ENCODE measurements at places on chromosomes 12 and 14.

GRCh38 chr12:6049992-6050391 is 74.5 kb downstream of the VWF start:
- DNase-seq, result no peak

DNA sequence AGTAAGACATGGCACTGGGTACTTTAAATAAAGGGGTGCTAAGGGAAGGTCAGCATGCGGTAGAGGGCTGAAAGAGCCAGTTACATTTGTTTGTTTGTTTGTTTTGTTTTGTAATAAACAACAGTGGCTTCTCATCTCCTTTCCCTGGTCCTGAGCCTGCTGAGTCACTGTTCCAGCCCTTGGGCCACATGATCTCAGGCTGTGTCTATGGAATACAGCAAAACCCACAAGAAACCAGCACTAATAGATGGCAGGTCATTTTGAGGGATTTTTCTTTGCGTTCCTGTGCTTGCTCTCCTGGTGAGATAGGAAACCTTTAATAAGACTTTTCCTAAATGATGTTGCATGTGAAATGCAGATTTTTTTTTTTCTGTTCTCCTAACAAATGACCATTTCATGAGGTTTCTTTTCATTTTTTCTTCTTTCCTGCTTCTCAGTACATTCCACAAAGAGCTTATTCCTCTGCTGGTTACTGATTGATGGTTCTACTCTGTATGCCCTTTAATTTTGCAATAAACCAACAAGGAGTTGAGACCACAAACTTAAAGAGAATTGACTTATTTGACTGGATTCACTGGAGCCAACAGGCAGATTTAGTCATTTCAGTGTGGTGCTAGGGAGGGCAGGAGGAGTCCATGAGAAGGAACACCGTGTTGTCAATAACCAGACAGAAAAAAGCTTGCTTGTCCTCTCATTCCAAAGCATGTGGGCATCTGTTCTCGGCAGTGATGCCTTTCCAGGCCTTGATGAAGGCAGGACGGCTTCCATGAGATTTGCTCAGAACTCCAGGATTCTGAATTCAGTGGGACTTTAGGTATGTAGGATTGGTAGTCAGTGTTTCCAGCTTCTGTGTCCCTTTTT is 459.2 kb downstream of the RAD51B start:
- no peak for DNase-seq

DNA sequence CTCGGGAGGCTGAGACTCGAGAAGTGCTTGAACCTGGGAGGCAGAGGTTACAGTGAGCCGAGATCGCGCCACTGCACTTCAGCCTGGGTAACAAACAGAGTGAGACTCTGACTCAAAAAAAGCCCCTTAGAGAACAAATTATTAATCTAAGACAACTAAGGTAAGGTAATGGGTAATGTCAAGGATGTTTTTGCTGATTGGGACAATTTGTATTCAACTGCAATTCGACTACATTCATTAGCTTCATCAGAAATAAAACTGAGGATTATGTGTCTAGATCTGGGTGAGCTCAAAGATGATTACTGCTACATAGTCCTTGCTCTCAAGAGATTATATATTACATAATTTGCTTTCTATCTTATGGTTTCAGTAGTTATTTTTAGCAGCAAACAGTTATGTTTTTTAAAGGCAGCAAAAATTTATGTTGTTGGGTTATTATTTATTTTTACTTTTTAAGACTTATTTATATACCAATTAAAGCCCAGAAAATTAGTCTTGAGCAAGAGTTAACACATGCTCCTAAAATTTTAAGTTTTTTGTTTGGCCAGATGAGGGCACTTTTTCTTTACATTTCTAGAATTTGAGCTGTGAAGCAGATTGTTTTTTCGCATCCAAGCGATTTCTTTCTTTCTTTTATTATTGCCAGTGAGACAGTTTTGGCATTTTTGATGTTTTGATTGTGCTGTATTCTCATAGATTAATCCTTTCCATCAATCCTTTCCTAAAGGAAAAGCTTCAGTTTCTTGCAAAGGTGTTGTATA is 52.3 kb downstream of the PLEKHA5 start:
- no peak for DNase-seq

DNA sequence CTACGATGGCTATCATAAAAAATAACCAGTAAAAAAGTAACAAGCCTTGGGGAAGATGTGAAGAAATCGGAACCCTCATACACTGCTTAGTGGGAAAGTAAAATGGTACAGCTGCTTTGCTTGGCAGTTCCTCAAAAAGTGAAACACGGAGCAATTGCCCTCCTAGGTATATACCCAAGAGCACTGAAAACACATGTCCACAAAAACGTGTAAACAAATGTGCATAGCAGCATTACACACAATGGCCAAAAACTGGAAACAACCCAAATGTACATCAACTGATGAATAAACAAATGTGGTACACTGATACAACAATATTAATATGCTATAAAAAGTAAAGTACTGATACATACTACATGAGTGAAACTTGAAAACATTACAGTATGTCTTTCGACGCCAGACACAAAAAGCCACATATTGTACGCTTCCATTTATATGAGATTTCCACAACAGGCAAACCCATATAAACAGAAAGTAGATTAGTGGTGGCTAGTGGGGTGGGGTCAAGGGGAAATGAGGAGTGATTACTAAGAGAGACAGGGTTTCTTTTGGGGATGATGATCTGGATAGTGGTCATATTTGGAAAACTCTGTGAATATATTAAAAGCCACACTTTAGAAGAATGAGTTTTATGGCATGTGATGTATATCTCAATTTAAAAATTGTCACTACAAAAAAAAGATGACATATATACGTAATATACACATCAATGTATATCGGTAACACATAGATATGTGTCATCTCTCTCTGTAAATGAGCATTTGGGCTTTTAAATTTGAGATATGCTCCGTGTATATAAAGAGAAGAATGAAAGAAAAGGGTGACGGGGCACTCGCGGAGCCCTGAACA is 996 bp downstream of the SLC41A2 start:
- no peak for DNase-seq

DNA sequence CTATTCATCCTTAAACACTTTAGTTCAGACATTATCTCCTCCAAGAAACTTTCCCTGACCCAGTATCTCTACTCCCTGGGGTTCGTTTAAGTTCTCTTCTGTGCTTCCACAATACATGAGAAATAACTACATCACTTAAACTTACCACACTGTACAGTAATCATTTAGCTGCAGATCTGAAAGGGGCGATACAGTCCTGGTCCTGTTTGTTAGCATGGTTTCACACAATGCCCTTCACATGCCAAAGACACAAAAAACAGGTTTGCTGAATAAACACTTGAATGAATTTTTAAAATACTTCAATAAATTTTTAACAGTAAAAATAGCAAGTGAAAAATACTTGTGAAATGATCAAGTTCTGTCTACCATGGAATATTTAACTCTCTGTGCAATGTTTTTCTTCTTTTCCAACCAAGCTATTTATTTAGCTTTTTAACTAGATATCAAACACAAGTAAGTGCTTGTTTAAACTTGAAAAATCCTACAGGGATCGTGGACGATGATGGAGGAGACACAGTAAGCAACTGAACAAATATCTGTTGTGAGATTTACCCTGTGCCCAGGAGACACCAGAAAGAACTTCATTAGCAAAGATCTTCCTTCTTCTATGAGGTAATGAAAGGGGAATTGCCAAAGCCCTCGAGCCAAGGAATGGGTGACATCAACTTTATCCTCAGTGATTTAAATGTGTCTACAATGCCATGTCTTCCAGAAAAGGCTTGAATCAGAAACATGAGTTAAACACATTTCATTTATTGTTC is 255.6 kb upstream of the GRIP1 start:
- DNase-seq, result no peak

DNA sequence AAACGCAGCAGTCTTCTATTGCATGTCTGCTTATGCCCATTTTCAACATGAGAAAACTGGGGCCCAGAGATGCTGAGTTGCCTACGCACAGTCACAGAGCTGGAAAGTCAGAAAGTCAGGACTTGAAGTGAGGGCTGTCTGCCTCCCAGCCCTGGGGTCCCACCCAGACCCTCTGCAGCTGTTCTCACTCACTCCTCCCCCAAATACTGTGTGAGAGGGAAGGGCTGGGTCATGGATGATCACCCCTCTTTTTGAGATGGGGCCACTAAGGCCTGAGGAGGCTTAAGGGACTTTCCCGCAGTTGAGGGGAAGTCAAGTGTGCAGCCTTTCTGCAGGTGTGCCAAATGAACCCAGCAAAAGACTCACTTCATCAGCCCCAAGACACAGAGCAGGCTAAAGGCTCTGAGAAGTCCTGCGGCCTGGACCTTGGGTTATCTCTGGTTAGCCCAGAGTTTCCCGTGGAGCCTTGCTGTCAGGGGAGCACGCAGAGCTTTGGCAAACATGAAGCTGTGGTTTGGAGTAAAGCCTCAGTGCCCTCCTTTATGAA is 18.7 kb downstream of the DTX1 start:
- DNase-seq, result no peak

- no peak for DNase-seq
Measured at GRCh38 chr14:105325716-105326567, 11.4 kb downstream of the PACS2 start.

GRCh38 chr12:3352230-3352629 is 138.8 kb upstream of the PRMT8 start:
- DNase-seq, result no peak

- no peak for DNase-seq
Measured at GRCh38 chr14:101774006-101774795, 12.7 kb downstream of the PPP2R5C start.

DNA sequence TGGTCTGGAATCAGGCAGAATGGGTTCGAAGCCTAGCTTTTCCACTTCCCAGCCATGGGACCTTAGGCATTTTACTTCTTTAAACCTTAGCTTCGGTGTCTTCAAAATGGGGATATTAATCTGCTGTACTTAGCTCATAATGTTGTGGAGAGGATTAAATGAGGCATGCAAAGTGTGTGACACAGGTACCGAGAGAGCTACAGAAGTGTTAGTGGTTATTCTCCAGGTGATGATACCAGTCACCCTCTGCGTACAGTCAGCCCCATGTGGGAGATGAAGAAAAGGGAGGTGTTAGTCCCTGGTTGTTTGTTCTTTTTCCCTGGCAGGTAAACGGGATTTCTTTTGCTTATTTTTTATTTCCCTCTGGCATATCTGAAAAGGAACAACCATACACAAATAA is 212.1 kb downstream of the PHLDA1 start:
- no peak for DNase-seq

DNA sequence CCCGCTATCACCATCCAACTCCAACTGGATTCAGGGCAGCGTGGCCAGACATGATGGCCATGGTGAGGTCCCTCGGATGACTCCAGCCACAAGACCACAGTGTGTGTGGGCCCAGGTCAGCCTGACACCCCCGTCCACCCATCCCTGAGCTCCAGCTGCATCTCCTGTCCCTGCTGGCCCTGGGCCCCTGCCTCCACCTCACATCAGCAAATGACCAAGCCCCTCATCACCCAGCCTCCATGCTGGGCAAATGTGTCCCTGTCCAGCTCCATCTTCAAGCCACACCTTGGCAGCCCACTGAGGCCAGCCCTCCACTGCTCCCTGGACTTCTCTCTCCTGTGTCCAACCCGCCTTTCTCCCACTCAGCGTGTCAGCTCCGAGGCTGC is 3.2 kb downstream of the GPR132 start:
- DNase-seq, result no peak

GRCh38 chr12:71085575-71085974 is 72.2 kb downstream of the TSPAN8 start:
- DNase-seq, result no peak

- DNase-seq, result no peak
Measured at GRCh38 chr12:1776170-1776921, 44.0 kb upstream of the LRTM2 start.

DNA sequence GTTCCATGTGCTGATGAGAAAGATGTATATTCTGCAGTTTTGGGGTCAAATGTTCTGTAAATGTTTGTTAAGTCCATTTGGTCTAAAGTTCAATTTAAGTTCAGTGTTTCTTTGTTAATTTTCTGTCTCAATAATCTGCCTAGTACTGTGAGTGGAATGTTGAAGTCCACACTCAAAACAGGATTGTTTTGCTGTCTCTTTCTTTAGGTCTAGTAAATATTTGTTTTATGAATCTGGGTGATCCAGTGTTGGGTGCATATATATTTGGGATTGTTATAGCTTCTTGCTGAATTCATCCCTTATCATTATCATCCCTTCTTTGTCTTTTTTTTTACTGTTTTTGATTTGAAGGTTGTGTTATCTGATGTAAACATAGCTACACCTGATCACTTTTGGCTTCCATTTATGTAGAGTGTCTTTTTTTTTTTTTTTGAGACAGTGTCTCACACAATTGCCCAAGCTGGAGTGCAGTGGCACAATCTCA is 26.0 kb upstream of the PRPF39 start:
- no peak for DNase-seq

- DNase-seq, result no peak
Measured at GRCh38 chr14:56648508-56649301, 69.1 kb downstream of the TMEM260 start.

DNA sequence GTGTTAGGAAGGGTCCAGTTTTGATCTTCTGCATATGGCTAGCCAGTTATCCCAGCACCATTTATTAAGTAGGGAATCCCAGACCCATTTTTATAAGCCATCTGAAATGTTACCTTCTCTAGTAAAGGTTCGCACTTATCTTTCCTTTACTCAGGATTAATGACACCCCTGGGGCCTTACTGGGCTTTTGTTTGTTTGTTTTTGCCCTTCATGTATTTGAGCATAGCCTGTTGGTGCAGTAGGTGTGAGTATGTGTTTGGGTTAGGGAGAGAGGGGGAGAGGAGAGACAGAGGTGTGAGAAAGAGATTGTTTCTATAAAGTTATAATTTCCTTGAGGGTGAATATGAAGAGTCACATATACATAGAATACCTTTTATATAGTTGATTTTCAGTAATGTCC is 96.9 kb downstream of the AKAP6 start:
- DNase-seq, result no peak

DNA sequence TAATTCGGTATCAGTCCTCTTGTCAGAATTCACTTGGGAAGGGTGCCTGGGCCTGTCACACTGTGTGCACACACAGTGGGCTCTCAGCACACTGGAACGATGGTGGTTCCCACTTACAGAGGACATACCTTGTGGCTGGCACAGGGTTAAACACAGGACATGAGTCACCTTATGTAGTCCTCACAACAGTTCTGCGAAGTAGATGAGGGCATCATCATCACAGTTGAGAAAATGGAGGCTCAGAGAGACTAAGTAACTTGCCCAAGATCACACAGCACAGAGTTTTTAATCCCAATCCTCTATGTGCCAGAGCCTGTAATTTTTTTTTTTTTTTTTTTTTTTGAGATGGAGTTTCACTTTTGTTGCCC is 90.7 kb downstream of the NINJ2 start:
- DNase-seq, result no peak

DNA sequence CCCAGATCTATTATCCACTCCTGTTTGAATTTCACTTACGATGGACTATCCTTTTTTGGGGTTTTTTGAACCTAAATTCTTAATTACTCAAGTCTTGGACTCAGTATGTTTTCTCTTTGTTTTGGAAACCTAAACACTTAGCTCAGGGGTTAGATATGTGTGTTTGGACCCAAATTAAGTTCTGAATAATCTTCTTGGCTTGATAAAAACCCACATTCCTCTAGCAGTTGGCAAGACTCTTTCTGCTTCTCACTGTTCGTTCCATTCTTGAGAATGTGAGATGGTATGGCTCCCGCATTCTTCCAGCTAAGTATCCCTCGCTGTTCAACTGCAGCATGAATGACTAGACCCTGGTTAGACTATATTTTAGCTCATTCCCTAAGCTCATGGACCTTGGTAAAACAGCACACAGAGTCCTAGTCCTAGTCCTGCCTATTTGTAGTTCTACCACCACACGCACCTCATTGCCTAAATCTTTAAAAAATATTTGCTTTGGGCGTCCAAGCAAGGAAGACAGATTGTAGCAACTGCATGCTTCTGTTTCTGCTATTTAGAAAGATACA is 860.0 kb downstream of the RPS29 start:
- DNase-seq, result no peak

Data from stimulated activated CD4-positive, alpha-beta T cell treated with anti-CD3 and anti-CD28 coated beads, Interleukin-1b, Interleukin-23, amount 100 ng/mL, for 1 hour (primary cell).